Fibroblast of skin of right biceps (primary cell): ENCODE measurements at places on chromosomes 16 and 17.

DNA sequence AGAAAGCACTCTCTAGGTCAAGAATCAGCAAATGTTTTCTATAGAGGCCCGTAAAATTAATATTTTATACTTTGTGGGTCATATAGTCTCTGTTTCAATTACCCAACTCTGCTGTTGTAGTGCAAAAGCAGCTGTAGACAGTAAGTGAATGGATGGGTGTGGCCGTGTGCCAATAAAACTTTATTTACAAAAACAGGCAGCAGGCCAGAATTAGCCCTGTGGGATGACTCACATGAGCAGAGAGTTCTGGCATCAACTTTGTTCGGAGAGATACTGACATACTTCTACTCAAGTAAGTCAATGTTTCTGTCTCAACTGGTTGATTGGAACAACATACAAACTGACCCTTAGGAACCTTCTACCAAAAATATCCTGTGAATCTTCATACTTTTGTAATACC lies 616.2 kb downstream of the MAF start:
- DNase-seq, result no peak

DNA sequence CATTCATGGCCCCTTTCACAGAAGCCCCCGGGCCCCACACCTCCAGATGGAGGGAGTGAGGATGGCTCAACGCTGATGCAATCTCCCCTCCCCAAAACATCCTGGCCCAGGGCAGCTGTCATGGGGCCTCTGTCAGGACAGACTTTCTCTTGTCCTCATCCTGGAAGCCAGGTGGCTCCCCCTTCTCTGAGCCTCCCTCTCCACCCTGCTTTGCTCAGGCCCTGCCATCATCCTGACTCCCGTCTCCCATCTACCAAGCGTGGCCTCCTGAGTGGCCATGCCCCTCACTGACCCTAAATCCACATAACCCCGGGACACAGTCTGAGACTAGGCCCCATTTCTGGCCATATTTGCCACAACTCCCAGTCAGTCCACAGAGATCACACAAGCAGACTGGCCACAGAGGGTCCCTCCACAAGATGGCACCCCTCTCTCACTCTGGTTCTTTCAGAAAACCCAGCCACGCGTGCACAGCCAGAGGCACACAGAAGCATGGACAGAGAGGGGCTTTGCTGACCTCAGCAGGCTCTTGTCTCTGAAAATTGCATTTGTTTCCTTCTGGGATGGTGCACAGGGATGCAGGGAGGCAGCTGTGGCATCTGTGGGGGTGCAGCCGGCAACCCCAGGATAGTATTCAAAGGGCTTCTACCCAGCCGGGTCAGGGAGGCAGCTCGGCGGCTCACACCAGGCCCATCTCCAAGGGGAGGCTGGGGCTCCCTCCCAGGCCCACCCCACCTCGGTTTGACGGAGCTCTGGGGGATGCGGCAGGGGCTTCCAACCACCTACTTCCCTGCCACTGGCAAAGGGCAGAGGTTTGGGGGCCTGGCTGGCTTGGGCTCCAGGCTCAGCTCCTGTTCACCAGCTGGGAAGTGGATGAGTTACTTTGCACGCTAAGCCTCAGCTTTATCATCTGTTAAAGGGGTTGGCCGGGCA lies 16.9 kb downstream of the DOC2B start:
- peak; percentile 24 for DNase-seq

GRCh38 chr16:69311533-69312387 lies 610 bp downstream of the VPS4A start:
- DNase-seq, result peak; percentile 26

- DNase-seq, result peak; percentile 55
Measured at GRCh38 chr17:78924481-78925151, 571 bp downstream of the TIMP2 start.

DNA sequence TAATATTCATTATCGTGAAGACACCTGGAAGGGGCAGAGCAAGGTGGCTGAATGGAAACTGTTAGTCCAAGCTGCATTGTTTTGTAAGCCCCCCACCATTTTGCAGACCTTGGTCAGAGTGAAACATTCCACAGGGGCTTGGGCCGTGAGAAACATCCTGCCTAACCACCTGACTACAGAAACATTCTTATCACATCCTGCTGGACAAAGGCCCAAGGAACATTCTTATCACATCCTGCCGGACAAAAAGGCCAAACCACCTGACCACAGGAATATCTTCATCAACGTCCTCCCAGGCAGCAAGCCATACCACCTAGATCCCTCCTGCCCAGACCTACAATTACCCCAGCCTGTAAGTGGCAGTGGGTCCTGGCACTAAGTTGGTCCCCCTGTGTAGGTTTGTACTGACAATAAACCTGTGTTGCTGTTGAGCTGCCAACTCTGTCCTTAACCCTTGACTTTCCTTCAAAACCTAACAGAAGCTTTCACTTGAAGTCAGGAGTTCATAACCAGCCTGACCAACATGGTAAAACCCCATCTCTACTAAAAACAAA lies 19.6 kb downstream of the ATF7IP2 start:
- no peak for DNase-seq

- DNase-seq, result no peak
Measured at GRCh38 chr17:51046046-51046445, 74.6 kb downstream of the SPAG9 start.

DNA sequence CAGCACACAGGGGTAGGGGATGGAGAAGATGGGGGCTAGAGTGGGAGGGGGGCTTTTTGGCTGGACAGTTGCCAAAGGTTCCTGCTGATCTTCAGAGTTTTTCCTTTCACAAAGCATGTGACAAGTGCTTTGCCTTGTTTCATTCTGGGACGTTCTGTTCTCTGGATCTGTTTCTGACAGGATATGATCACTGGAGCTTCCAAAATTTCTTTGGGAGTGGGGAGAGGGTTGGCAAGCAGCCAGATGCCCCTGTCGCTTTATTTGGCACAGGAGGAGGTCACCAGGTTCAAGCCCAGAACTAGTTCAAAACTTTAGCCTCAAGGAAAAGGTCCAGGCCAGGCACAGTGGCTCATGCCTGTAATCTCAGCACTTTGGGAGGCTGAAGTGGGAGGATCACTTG lies 68.5 kb upstream of the TBX2 start:
- no peak for DNase-seq

DNA sequence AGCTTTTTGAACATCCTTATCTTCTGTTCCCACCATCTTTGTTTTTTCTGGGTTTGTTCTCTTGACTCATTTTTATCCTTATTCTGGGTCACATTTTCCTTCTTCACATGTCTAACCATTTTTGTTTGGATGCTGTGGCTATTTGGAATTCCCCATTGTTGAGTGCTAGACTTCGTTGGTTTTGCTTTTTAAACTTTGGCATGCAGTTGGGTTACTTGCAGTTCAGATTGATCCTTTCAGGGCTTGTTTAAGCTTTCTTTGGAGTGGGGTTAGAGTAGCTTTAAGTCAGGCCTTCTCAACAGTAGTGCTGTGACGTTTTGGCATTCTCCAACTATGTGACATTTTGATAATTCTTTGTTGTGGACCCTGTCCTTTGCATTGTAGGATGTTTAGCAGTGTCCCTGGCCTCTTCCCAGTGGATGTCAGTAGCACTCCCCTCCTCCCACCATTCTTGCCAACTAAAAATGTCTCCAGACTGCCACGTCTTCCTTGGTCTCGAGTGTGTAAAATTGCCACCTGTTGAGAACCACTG lies 21.1 kb downstream of the PRMT7 start:
- DNase-seq, result no peak

DNA sequence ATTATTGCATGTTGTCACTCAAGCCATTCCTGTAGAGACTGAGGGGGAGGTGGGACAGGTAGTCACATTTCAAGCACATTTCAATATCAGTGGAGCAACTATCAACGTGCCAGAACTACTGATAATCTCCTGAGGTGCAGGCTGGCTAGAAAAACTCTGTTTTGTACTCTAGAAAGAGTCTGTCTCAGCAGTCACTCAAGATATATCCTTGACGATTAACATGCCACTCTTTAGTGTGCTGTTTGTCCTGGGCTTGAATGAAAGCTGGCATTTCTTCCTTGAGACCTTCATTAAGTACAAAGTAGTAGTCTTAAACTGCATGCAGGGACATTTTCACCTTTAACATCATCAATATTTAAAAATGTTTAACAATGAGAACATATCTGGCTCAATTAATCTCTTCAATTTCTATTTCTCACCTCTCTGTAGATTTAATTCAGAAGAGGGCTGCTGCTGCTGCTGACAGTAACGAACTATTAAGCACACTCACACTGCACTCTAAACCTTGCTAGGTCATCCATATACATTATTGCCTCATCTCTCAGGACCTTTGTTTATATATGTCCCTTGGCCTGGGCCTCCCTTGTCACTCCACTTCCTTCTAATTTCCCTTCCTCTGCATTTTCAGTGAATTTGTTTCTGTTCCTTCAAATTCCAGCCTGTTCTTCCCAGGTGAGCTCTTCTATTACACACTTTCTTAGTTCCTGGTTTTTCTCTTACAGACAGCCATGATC lies 412.0 kb downstream of the HAPSTR1 start:
- no peak for DNase-seq

- DNase-seq, result no peak
Measured at GRCh38 chr16:78286065-78286464, 186.6 kb downstream of the WWOX start.

DNA sequence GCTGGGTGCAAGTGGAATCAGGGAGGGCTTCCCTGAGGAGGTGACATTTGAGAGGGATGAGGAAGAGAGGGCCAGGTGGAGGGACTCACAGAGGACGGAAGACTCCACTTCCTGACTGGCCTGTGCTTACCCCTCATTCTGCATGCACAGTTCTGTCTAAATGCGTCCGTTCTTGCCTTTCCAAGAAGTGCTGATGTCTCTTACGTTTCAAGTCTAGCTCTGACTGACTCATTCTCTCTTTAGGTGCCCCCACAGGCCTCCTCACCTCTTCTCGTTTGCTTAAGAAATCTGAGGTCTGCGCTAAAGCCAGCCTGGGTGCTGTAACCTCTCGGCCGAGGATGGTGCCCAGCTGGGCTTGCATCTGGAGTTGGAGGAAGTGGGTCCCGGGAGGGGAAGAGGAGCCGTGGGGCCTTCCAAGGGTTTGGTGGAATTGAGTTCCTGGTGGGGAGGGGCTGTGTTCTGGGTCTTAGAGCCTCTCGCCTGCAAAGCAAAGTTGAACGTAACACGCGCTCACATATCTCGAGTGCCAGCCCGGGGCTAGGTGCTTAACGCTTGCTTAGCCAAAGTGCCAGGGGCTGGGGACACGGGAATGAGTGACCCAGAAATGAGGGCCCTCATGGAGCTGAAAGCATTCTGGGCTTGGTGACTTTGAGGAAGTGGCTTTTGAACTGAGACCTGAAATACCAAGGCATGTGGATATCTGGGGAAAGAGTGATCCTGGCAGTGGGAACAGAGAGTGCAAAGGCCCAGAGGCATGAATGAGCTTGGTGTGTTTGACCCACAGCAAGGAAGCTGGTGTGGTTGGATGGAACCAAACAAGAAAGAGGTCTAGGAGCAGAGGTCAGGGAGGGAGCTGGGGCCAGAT lies 4.8 kb downstream of the IL4R start:
- peak; percentile 37 for DNase-seq

DNA sequence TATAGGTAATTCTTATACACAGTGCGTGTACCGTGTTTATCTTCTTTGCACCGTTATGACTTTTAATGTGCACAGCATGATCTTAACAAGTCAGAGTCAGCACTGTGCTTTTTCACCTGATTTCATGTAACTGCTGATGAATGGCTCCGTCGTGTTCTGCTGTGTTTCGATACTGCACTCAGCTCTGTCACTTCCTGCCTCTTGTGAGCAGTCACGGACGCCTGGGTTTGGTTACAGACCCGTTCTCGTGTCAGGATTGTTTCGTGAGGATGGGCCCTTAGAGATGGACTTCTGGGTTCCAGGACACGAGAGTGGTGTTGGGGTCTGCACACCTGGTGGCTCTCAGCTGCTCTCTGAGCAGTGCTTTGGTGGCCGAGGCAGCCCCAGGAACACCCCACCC lies 24.6 kb downstream of the TBCD start:
- no peak for DNase-seq

- no peak for DNase-seq
Measured at GRCh38 chr16:89090182-89090630, 3.4 kb upstream of the ACSF3 start.

- DNase-seq, result no peak
Measured at GRCh38 chr16:585351-585750, 4.5 kb upstream of the RAB40C start.

DNA sequence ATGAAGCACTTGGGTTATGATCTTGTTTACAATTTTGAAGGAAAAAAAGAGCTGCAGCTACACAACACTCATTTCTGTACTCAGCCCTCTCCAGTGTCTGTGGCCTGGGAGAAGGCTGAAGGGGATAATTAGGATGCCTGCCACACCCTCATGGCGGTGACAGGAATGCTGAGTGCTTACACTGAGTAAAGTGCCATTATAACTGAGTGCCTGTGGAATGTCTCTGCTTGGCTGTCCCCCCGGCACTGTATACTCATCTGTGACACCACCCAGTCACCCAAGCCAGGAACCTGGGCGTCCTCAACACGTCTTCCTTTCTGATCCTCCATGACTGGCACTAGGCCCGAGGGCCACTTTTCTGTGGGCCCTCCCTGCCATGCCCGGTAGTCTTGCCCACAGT lies 3.5 kb upstream of the MRPL38 start:
- no peak for DNase-seq

- no peak for DNase-seq
Measured at GRCh38 chr16:85132456-85133289, 20.4 kb upstream of the CIBAR2 start.

DNA sequence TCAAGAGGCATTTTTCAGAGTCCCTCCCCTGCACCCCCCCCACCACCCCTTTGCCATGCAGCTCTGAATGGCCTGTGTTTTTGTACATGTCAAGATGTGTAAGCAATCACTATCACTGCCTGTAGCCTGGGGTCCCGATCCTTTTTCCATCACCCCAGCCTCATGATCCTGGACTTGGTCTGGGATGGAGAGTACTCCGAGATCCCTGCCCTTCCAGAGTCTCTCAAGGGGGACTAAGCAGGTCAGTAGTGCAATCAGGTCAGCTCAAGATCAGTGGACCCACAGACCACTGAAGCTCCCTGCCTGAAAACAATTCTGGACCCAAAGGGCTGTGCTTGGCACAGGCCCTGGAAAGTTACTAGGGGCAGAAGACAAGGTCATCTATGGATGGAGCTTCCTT lies 7.5 kb upstream of the GJD3 start:
- DNase-seq, result no peak

GRCh38 chr16:62050793-62051192 lies 14.6 kb upstream of the CDH8 start:
- no peak for DNase-seq

- DNase-seq, result no peak
Measured at GRCh38 chr16:84652566-84652965, 4.3 kb downstream of the KLHL36 start.

DNA sequence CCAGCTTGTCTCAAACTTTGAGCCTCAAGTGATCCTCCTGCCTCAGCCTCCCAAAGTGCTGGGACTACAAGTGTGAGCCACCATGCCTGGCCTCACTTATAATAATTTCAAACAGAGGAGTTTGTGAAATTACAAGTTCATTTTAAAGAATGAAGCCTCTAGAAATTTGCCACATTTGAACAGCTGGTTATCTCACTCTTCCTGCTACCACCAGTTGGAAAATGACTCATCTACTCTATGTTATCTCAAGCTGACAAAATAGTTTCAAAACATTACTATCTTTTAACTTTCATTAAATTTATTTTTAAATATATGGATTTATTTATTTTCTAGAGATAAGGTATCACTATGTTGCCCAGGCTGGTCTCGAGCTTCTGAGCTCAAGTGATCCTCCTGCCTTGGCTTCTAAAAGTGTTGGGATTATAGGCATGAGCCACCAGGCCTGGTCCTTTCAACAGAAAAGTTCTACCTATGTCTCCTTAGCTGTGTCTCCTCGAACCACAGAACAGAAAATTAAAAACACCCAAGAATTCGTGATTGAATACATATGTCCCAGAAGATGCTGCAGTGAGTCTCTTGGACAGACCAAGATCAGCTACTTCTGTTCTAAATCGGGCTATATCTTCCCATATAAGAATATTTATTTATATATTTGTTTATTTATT lies 47.6 kb downstream of the MYH13 start:
- DNase-seq, result no peak
